Mucosa of gallbladder (tissue), 1 donor: ENCODE measurements at places on chromosomes 7 and 10.

DNA sequence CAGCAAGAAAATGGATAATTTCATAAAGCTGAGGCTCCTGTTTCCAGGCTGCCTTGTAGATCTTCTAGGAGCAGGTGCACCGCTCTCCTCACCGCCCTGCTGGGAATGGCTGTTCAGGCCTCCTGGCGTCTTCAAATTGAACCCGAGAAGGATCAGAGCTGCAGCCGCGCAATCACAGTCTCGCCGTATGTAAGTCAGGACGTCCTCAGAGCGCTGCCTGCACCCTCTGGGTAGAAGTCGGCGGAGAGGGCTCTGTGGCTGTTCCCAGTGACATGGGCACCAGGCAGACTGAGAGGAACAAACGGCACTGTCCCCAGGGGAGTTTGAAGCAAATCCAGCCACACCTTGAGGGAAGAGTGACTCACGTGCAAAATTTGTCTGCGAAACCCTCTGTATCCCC lies 476.9 kb downstream of the TCERG1L start:
- DNase-seq = no peak

DNA sequence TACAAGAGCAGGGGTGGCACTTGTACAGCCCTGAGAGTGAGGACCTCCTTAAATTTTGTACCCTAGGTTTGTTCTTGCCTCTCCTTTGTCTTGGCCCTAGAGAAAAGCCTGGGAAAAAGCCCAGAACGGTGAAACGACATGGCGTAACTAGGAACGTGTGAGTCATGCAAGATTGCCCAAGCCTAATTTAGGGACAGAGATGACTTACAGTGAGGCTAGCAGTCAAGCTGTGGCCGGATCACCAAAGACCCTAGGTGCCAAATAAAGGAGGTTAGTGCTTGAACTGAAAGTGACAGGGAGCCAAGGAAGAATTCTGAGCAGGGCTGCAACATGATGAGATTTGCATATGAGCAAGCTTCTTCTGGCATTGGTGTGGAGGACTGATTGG lies 25.1 kb downstream of the TBXAS1 start:
- no peak for DNase-seq

- no peak for DNase-seq
Measured at GRCh38 chr10:3746634-3747033, 38.4 kb downstream of the KLF6 start.

GRCh38 chr10:5560142-5560816 lies 35.5 kb downstream of the CALML3 start:
- no peak for DNase-seq

DNA sequence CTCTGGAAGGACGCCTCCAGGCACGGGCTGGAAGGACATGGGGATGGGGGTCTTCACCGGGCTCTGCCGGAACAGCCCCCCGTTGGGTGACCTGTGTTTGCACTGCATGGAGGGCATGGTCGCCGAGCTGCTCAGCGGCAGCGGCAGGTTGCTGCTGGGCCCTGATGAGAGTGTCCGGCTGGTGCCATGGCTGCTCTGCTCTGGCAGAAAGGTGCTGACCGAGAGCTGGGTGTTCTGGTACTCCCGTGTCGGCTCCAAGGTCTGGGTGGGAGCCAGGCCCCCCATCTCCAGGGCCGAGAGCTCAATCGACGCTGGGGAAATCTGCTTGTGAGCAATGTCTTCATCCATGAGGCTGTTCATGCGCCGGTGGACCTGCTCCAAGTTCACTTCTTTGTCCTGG lies 764.3 kb downstream of the GRID1 start:
- DNase-seq = no peak

GRCh38 chr7:66950311-66950710 lies 29.3 kb downstream of the TMEM248 start:
- DNase-seq = no peak

- no peak for DNase-seq
Measured at GRCh38 chr7:10584886-10585285, 388.8 kb upstream of the PHF14 start.
